GM10248 (cell line): ENCODE measurements at places on chromosomes 11 and 22.

GRCh38 chr11:40230821-40231220, 1228.6 kb downstream of the LRRC4C start:
- no peak for DNase-seq

DNA sequence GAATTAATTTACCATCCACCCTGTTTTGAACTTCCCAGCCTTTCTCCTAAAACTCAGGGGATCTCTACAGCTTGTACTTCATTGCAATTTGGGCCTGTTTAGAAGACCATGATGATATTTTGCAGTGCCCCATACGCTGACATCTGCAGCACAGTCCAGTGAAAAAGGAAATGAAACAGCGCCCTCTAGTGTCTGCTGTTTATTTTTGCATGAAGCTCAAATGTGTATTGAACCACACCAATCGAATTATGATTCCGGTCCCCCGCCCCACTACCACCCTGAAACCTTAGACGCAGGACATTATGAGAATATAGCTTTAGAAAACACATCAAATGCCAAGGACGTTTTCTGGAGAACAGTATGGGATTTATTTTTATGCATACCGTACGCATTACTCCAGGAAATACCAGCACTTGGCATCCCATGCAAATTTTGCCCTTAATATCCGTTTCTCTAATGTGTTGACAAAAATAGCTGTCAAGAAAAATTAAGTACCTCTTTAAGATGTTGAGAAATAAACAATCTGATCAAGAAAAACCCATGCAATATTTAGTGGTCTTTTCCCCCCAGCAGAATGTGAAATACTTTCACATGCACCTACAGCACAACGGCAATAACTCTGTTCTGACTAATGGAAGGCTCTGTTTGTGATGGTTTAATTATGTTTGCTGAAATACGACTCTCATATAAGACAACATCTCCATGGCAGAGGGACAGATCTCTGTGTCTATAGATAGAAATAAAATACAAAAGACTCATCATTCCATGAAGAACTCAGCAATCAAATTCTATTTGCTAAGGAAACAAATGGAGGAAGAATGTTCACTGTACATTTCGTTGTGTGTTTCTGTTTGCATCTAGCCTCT, 93.9 kb downstream of the TECTA start:
- DNase-seq: peak; percentile 69

GRCh38 chr11:3196161-3197043, 22.2 kb downstream of the MRGPRG start:
- DNase-seq: no peak

DNA sequence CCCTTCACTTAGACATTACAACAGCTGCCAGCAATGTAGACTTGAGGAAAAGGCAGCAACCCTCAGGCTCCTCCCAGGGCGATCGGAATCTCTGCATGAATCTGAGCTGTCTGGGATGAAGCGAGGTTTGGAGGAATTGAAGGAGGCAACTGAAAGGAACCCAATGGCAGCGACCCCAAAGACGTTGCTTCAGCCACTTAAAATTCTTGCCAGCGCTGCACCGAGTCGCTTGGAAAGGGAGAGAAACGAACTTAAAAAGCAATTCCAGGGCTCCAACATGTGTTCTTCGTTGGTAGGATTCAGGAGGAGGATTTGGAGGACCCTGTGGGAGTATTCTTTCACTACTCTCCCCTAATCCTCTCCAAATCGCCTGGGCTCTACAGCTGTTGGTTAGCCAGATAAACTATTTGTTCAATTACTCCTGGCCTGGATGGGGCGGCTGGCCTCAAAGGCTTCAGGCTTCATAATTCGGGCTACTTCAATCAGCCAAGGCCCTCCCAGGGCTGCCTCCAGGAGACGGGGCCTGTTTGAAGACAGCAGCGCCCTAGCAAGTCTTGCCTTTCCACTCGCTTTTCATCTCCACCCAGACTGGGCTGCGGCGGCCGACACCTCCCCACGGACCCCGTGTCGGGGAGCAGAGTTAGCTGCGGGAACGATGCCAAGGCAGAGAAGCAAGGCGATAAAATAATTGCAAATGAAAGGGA, 72.4 kb upstream of the TMEM45B start:
- DNase-seq: no peak

DNA sequence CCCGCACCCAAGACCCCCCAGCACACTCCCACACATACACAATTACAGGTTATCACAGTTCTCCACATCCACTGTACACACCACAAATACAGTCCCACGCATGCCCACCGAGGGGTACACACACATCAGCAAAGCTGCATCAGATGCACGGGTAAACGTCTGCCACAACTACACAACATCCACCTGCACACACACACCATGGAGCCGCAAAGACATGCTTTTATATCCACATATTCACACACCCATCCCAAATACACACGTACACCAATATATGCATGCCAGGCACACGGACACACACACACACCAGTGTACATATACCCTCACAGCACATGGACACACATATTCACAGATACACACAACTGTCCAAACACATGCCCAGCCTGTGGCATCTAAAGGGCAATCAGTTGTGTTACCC, 5.4 kb upstream of the KCNJ4 start:
- DNase-seq: no peak

DNA sequence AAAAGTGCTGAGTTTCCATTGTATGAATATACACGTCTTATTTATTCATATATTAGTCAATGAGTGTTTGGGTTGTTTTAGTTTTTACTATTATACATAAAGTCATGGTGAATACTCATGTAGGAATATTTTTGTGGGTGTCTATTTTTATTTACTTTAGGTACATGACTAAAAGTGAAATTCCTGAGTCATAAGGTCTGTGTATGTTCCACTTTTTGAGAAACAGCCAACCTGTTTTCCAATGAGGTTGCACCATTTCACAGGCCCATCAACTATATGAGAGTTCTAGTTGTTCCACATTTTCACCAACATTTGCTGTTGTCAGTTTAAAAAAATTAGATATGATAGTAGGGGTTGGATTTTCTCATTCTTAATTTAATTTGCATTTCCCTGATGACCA, 6.6 kb upstream of the OR6X1 start:
- peak; percentile 61 for DNase-seq

- DNase-seq: no peak
Measured at GRCh38 chr22:44192098-44192815, 11.5 kb downstream of the PARVG start.

- DNase-seq: no peak
Measured at GRCh38 chr11:125562430-125562829, 6.8 kb upstream of the EI24 start.

- DNase-seq: no peak
Measured at GRCh38 chr11:25435197-25435596, 896.7 kb upstream of the ANO3 start.

DNA sequence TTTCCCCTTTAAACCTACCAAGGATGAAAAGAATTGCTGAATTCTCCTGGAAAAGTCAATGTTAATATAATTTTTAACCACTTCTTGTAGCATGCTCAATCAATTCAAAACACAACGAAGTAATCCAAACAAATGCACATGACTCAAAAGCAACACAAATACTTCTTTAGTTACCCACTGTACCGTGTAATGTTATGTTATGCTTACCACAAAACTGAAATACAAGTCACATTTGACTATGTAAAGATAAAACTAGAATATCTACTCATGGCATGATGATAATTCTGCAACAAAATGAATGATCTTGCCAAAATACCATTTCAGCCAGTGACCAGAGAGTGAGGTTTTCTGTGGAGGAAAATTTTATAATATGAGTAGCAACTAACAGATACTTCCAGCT, 587.0 kb downstream of the DLG2 start:
- no peak for DNase-seq

DNA sequence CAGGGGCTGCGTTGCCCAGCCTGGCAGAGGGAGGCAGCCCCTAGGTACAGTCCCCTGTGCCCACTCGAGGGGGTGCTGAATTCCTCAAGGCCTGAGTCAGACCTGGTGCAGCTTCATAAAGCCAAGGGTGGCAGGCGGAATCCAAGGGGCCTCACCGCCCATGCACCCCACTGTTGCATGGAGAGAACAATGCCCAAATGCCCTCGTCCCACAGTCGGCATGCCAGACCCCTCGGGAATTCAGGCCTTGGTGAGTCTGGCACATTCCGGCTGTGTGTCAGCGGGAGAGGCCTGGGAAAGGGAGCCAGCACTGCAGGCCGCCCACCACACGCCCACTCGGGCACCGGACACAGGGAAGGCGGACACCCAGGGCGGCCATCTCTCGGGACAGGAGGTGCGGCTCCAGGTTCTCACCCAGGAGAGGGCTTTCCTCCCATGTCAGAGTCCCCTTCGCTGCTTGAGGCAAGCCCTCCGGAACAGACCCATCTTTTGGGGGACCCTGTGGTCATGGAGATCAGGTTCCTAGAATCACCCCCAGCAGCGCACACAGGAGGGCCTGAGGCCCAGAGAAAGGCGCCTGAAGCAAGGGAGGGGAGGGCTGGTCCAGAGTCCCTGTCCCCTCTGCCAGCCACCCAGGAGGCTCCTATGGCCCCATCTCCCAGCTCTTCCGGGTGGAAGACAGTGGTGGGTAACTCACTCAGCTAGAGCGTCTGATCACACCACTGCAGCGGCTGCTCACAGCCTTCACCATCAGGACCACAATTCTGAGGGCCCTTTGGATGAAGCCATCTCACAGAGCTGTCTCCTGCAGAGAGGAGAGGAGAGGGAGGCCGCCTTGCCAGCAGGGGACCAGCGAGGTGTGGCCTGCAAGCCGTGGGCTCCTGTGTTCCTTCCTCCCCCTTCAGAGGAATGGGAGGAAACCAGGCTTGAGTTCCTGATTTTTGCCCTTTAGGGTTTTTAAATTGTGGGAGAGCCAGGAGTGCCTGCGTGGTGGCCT, 31.6 kb upstream of the KCNQ1OT1 start:
- DNase-seq: no peak

- no peak for DNase-seq
Measured at GRCh38 chr11:110991661-110992355, 253.7 kb upstream of the POU2AF2 start.

GRCh38 chr11:126878913-126879482, 121.6 kb downstream of the KIRREL3 start:
- no peak for DNase-seq

GRCh38 chr22:37916311-37916710, 10.2 kb downstream of the MICALL1 start:
- DNase-seq: no peak

GRCh38 chr11:117180020-117180419, 1.5 kb downstream of the SIDT2 start:
- peak; percentile 34 for DNase-seq

- DNase-seq: no peak
Measured at GRCh38 chr11:70476669-70477068, 78.3 kb downstream of the CTTN start.

DNA sequence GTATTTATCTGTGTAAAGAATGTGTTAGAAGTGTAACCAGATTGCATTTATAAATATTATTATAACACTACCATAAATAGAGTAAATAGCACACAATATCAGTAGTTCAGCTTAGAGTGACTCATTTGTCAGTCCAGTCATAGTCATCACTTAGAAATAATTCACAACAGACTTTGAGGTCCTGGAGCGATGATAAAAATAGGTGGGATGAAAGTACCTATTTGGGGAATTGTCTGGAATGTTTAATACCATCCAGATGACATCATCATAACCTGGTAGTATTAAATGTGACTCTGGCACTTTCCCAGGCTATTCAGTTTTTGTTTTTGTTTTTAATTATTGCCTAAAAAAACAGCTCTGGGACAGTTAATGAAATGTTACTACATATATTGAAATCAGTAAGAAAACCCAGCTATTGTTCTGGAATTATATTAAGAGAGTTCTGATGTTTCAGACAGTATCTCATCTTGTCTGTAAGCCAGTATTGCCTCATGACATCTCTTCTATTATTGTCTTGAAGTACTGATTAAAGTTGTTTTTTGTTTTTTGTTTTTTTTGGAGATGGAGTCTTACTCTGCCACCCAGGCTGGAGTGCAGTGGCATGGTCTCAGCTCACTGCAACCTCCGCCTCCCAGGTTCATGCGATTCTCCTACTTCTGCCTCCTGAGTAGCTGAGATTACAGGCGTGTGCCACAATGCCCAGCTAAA, 74.8 kb downstream of the SIK2 start:
- DNase-seq: no peak

- DNase-seq: no peak
Measured at GRCh38 chr11:95128602-95129001, 39.0 kb downstream of the ENDOD1 start.

GRCh38 chr22:37233751-37234631, 10.1 kb downstream of the RAC2 start:
- no peak for DNase-seq

- DNase-seq: no peak
Measured at GRCh38 chr11:83511646-83512045, 225.5 kb upstream of the CCDC90B start.

- no peak for DNase-seq
Measured at GRCh38 chr11:76689313-76690260, 19.0 kb upstream of the LRRC32 start.

GRCh38 chr22:45760682-45761081, 89.0 kb downstream of the ATXN10 start:
- DNase-seq: no peak

DNA sequence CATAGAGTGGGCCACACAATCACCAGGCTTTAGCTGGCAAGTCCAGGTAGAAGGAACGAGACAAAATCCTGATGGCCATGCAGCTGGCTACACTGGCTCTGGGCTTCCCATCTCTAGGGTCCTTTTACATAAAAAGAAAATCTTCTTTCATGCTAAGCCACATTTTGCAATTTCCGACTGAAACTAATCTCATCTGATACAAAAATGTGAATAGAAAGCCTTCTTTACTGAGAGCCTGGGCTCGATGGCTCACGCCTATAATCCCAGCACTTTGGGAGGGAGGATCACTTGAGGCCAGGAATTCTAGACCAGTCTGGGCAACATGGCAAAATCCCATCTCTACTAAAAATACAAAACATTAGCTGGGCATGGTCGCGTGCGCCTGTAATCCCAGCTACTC, 67.2 kb downstream of the MICAL3 start:
- no peak for DNase-seq

- peak; percentile 64 for DNase-seq
Measured at GRCh38 chr22:18110194-18110953, at the start of gene TUBA8. TSS of gene TUBA8 (plus strand) at chr22:18110809. CDS start at chr22:18110866, 57 bp downstream.

DNA sequence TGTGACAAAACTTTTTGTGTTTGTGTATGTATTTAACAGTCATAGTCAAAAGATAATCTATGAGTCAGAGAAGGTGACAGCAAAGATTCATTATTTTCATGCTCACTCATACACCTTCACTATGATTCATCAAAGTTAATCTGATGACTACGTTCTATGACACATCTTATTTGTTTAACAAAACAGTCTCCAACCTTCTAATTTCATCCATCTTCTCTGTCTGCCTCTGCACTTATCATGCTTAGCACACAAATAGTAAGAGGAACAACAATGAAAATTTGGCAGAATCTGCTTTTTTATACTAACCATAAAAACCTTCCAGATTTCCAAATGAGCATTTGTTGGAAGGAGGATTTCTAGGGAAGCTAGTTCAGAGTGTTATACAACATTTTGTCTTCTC, 568.9 kb downstream of the LUZP2 start:
- DNase-seq: no peak

GRCh38 chr11:85889676-85890579, 34.7 kb downstream of the CCDC83 start:
- no peak for DNase-seq
